ENCODE measurements at places on chromosomes 5 and 9.

- peak; percentile 22 for DNase-seq
Measured at GRCh38 chr5:154949781-154950180, 8.9 kb downstream of the MRPL22 start.

- no peak for DNase-seq
Measured at GRCh38 chr5:160445132-160445531, 23.5 kb downstream of the PTTG1 start.

DNA sequence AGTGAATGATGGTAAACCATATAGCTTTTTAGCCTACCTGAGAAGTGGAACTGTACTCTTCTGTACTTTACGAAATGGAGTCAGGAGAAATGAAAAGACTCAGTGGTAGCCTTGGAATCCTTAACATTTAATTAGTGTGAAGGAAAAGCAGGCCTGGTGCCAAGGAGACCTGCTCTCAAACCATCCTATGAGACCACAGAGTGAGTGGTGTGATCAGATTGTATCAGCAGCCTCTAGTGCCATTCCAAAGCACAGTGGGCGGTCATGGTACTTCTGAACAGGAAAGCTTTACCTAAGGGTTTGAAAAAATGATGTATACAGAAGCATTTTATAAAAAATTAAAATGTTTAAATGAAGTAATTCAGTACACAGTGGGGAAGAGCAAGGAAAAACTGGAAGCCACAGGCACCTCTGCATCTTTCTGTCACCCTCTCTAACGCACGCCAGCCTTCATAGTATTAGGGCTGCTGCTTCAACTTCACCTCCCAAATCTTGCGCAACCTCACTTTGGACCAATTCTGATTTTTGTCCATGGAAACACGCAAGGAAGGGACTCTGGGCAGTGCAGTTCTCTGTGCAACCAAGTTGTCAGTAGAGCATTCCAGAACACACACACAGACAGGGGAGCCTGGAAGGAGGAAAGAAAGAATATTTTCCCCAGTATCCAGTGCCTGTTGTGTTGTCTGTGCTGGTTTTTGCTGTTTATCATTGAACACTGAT, 203.7 kb downstream of the SH3GL2 start:
- no peak for DNase-seq

DNA sequence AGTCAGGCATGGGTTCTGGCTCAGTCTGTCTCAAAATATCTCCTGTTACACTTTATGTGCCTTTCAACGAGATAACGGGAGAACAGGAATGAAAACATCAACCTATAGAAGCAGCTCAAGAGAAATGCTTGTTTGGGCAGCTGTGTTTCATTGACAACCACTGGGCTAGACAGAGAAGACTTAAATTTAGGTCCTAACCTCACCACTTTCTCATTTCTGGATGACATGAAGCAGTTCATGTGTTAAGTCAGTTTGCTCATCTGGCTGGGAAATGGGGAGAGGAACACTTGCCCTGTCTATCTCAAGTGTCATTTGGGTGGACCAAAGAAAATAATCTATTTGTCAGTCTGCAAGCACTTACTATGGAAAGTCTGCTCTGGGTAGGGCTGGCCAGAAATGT, 66.7 kb upstream of the PCA3 start:
- no peak for DNase-seq

DNA sequence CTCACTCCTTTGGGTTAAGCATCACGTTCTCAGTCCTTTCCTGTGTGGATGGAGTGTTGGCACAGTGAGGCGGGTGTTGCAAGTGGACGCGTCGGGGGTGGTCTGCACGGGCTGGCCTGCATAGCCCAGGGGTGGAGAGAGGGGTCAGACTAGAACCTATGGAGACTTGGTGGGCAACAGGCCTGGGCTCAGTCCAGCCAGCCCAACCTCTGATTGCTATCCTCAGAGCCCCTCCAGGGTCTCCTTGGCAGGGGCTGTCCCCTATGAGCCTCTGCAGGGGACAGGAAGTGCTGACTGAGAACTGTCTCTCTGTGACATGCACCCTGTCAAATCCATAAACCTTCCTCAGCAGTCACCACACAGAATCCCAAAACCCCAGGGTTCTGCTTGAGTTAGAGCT, 2.3 kb downstream of the DCANP1 start:
- no peak for DNase-seq

- no peak for DNase-seq
Measured at GRCh38 chr5:1010181-1010510, 1.5 kb downstream of the NKD2 start.

GRCh38 chr9:16180091-16180490, 627.2 kb downstream of the CCDC171 start:
- DNase-seq = peak; percentile 42

GRCh38 chr9:74573640-74574191, 76.6 kb downstream of the RORB start:
- peak; percentile 79 for DNase-seq

DNA sequence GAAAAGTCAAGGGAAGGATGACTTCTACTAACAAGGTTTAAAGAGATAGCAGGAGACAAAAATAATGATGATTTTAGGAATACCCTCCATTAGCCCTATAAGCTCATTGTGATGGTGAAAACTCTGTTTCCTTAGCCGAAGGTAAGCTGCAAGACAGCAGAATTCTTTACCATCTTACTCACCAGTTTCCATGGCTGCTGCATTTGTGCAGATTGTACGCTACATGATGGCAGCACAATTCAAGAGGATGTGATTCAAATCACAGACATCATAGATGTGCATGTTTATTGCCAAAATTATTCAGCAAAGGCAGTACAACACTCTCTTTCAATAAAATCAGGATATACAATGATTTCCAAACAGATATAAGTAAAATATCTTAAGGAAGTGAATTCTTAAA, 175.6 kb downstream of the SPATA31D1 start:
- DNase-seq = no peak

DNA sequence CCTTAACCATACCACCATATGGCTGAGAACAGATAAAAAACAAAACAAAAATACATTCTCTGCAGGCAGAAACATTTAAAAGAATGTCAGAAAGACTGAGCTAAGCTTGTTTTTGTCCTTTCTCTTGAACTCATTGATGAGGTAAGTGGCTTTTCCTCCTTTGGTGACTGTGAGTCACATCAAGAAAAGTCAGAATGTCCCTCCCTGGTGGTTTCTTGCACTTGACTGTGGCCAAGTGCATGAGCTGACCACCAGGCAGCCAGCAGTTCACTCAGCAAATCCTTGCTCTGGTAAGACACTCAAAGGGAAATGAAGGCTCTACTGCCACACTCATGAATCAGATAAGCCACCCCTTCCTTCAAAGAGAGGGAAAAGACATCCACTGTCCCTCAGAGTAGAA, 970.9 kb downstream of the TAF11L14 start:
- DNase-seq = no peak

DNA sequence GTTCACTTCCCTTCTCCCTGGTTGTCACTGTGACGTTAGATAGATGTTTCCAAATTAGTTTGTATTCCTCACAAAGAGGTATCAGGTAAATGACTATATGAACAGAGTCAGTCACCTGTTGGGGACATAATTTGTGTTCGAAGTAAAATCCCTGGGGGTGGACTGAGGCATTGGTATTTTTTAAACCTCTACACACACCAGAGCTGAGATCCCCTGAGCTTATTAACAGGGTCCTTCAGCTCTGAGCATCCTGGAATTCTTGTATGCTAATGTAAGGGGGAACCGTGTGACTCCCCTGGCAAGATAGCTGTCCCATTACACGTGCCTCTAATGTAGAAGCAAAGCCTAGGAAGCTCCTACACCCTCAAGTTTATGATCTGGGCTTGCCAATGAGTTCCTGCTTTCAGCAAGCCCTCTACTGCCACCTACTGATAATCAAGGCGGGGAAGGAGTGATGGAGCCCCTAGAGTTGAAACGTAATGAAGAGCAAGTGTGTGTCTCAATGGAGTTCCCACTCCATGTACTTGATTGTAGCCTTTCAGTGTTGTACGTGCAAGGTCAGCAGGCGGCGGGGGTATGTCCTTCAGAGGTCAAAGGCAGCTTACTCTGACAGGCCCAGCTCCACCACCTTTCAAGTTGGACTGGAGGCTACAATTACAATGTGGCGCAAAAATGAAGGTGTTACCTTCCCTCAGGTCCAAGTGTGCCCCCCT, 14.4 kb downstream of the PRKACG start:
- DNase-seq = peak; percentile 67

DNA sequence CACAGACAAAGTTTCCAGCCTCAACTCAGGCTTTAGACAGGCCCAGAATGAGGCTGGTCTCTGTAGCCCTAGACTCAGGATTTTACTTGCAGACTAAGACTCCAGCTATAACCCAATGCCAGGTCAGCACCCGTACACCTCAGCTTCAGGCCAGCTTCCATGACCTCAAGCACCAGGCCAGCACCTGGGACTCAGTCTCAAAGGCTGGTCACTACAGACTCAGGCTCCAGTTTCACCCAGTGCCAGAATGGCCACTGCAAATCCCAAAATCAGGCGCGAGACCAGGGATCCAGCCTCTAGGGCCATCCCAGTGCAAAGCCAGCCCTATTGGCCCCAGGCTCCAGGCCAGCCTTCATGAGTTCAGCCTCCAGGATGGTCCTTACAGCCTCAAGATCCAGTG, 44.9 kb downstream of the C9 start:
- no peak for DNase-seq

GRCh38 chr5:78008356-78008967, 232.3 kb upstream of the TBCA start:
- peak; percentile 57 for DNase-seq

DNA sequence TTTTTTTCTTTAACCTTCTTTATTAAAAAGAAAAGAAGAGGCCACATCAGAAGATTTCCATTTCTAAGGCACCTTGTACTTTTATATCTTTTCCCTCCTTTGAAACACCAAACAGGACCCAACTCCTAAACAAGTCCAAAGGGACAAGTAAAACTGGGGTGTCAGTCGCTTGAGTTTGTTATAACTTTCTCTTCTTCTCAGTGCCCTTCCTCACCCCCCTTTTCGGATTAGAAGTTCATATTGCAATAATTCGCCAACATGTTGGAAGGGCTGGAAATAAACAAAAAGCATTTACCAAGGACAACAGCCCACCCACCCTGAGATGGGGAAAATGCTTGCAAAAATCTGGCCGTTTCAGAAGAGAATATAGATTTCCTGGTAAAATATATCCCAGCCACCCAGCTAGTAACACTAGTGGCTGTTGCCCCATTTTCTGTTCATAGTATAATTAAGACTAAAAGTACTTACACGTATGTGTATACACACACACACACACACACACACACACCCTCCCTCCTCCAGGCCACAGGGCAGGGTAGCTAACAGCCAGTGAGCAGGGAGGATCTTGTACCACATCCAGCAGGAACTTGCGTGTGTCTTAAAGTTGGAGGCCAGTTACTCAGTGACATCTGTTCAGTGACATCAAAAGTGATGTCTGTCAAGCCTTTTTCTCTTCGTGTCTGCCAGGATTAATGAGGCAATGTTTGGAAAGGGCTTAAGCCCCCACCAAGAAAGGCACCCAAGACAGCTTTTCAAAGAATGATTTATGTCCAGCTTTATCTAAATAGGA, 149.1 kb upstream of the KLF4 start:
- DNase-seq = peak; percentile 27

GRCh38 chr9:134328341-134328840, 2.1 kb downstream of the RXRA start:
- peak; percentile 35 for DNase-seq

DNA sequence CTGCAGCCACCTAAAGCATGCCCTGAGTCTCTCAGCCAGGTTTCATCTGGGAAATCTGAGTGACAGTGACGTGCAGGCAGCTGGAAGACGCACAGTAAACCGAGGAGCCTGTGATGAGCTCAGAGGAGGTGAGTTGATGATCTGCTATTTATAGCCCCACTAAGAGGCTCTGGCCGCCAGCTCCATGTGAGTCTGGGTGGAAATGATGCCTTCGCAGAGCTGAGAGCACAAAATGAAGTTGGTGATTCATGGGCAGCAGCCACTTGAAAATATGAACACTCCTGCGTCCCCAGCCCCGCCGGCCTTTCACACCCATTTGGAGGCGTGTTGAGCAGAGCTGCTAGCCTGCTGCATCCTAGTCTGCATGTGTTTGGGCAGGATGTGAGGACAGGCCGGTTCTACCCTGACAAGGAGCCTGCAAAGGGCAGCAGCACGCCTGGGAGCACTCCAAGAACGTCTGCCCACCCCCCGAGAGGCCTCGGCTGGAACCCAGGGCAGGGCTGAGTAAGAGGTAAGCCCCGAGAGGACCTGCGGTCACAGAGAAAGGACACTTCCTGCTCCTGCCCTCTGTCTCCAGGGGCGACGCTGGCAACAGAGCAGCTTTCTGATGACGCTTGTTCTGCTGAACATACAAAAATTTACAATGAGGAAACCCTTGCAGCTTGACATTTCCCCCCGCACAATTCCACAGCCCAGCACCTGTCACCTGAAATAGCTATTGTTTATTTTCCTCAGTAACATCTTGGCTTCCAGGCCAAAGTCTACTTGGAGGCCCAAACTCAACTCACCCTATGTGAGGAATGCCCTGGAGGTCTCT, 25.1 kb upstream of the CDKN2AIPNL start:
- peak; percentile 80 for DNase-seq

DNA sequence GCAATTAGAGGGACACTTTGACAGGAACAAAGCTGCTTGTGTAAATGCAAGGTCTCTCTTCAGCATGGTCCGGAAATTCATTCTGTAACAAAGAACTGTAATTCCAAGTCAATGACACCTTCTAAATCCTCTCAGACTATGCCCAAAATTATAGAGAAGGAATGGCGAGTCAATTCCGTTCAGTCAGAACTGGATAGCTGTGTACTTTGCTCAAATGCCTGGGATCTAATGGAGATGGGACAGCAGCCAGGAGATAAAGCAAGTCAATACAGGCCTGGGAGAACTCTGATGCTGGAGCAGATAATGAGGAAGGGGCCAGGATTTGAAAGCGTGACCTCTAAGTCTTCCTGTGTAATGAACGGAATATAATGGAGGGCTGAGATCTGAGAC, 96.4 kb upstream of the SPRY4 start:
- no peak for DNase-seq

DNA sequence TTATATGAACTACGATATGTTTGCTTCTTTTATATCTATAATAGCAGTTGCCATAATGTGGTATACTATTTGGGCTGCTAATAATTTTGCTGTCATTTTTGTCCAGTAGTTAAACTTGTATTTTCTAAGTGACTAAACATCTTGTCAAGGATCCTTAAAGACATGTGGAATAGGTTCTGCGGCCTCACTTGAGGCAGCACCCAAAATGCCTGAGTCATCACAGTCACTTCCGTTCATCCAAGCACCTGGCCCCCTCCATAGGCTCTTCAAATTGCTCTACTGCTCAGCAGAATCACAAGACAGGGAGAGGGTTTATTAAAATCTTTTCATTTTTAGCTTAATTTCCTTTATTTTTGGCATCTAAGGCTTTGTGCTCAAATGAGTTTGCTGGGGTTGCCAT, 259.1 kb downstream of the AOPEP start:
- DNase-seq = no peak

GRCh38 chr9:3240656-3241268, 285.0 kb downstream of the RFX3 start:
- peak; percentile 60 for DNase-seq

DNA sequence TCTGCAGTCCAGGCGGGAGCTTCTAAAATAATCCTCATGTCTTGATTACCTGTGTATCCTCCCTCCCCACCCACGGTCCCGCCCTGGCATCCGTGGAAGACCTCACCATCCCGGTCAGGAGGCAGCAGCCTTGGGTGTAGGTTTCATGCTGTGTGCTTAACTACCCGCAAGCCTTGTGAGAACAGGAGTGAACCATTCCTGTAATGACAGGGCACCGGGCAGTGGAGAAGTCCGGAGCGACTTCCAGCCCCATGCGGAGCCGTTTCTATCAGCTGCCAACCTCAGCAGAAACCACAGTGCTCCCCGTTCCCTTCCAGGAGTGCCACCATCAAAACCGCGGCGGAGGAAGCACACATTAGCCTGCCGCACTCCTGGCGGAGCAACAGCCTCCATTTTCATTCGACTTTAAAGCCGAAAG, 123.5 kb upstream of the LMX1B start:
- no peak for DNase-seq

GRCh38 chr5:39447968-39448367, 23.2 kb upstream of the DAB2 start:
- no peak for DNase-seq
